ENCODE measurements at places on chromosomes 7 and 10.

DNA sequence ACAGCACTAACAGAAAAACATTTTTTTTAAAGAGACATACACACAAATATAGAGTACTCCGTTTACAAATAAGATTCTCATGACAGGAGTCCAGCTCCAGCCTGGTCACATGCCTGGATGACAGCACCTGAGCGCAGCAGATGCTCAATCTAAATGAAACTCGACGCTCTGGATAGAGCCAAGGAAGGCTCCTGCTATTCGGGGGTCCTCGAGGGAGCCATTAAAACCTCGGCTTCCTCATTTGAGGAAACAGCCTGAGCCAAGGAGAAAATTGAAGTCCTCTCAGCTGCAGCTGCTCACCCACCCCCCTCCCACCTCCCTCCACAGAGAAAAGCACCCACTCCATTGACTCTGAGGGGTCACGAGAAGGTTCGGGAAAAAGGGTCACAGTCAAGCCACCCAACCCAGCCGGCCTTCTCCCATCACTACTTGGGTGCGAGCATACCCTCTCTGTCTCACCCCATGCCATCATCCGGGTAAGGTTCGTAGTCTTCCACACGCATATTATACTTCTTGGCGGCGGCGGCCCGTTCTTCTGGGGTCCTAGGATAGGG, 673 bp downstream of the NDUFB8 start:
- DNase-seq: peak; percentile 38

GRCh38 chr10:10209167-10209566, 808.5 kb upstream of the CELF2 start:
- DNase-seq: no peak

DNA sequence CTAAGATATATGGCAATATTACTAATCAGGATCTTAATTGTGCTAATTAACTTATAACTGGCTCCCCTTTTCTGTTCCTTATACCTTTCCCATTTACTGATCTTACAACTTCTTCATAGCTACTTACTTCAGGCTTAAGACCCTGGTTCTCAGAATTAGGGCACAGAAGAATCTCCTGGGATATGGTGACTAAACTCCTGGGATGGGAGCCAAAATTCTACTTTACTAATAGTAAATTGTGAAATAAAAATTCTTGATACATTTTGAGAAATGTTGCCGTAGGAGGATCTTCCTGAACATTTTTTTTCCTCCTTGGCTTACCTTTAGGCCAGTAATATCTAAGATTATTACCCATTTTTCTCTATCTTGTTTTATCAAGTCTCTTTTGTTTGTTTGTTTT, 309.5 kb downstream of the ATRNL1 start:
- DNase-seq: no peak

- no peak for DNase-seq
These were observed 19.2 kb downstream of the GAD2 start for GRCh38 chr10:26235761-26236160.

GRCh38 chr7:67593794-67594193, 597.2 kb downstream of the TYW1 start:
- DNase-seq: no peak

DNA sequence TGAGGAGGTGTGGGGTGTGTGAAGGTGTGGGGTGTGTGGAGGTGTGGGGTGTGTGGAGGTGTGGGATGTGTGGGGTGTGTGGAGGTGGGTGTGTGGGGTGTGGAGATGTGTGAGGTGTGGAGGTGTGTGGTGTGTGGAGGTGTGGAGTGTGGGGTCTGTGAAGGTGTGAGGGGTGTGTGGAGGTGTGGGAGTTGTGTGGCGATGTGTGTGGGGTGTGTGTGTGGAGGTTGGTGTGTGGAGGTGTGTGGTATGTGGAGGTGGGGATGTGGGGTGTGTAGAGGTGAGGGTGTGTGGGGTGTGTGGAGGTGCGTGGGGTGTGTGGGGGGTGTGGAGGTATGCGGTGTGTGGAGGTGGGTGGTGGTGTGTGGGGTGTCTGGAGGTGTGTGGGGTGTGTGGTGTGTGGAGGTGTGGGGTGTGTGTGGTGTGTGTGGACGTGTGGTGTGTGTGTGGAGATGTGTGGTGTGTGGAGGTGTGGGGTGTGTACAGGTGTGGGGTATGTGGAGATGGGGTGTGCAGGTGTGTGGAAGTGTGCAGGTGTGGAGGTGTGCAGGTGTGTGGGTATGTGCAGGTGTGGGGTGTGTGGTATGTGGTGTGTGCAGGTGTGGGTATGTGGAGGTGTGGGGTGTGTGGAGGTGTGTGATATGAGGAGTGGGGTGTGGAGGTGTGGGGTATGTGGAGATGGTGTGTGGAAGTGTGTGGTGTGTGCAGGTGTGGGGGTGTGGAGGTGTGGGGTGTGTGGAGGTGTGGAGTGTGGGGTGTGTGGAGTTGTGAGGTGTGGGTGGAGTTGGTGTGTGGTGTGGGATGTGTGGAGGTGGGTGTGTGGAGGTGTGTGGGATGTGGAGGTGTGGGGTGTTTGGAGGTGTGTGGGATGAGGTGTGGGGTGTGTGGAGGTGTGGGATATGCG, 34.5 kb downstream of the SPDYE17 start:
- no peak for DNase-seq

DNA sequence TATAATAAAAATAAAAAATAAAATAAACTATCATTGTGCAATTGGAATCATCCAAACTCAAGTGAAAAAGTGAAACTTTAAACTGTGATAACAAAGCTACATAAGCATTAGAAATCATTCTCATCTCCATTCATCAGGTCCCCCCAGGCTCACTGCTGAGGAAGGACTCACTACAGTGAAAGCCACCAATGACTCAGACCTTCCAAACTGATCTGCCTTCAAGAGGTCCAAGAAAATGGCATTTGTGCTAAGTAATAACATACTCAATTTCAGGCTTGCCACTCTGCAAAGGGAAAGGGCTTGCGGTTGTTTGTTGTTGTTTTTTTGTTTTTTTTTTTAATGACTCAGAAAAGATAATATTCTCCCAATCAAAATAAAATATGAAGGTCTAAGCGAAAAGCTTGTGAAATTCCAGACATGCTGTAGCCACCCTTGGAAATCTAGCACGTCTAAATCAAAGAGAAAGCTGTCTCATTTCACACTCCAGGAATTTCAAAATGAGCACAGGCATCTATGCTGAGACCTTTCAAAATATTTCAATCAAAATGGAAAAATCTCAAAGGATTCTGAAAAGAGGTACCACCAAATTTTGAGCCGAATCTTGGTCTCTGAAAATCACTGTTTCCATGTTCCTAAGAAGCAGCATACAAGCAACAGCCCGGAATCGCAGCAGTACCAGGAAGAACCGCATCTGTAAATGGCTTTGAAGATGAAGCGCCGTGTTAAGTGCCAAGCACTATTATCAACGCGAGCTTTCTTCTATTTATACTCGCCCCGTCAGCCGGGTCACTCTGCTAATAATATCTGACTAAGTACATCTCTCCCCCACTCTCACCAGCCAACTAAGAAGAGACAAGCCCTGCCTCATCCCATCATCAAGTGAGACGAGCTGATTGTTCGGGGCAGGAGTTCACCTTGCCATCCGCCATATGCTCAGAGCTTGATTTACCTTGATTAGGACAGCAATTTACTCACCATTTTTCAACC, 13.5 kb downstream of the SFMBT2 start:
- DNase-seq: no peak

DNA sequence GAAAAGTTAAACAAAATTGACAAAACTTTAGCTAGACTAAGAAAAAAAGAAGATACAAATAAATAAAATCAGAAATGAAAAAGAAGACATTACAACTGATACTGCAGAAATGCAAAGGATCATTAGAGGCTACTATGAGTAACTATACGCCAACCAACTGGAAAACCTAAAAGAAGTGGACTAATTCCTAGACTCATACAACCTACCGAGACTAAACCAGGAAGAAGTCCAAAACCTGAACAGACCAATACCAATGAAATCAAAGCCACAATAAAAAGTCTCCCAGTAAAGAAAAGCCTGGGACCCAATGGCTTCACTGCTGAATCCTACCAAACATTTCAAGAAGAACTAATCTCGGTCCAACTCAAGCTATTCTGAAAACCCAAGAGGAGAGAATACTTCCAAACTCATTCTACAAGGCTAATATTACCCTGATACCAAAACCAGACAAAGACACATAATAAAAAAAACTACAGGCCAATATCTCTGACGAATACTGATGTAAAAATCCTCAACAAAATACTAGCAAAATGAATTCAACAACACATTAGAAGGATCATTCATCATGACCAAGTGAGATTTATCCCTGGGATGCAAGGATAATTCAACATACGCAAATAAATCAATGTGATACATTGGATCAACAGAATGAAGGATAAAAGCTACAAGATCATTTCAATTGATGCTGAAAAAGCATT, 20.3 kb downstream of the ELAPOR2 start:
- DNase-seq: no peak

DNA sequence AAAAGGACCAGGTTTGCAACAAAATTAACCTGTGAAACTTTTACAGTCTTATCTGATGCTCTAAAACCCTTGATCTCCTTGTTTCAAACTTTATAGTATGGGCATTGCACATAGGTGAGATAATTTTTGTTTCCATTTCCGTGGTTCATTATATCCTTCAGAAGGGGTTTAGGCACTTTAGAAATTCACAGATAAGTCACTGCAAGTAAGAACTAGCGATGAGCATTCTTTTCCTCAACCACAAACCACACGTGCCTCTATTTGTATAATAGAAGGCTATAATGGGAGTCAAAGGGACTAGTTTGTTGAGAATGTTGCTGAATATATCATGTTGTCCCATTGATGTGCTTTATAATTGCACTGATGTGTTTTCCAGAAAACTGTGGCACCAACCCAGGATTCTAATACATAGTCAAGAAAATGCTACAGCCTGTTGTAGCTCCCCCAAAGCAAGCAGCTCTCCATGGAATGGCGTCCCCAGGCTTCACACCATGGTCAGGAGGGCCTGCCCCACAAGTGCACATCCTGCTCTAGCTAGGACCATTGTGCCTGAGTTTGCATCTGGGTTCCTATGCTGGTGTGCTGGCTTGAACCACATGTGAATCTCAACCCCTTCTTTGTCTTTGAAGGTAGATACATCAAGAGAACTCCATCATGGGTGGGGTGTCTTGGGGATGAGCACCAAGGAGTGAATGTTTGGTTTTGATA, 14.0 kb upstream of the ATXN7L1 start:
- no peak for DNase-seq

GRCh38 chr10:6256439-6256838, 53.7 kb downstream of the PFKFB3 start:
- DNase-seq: no peak

GRCh38 chr10:100043796-100044195, 34.0 kb upstream of the DNMBP start:
- no peak for DNase-seq

DNA sequence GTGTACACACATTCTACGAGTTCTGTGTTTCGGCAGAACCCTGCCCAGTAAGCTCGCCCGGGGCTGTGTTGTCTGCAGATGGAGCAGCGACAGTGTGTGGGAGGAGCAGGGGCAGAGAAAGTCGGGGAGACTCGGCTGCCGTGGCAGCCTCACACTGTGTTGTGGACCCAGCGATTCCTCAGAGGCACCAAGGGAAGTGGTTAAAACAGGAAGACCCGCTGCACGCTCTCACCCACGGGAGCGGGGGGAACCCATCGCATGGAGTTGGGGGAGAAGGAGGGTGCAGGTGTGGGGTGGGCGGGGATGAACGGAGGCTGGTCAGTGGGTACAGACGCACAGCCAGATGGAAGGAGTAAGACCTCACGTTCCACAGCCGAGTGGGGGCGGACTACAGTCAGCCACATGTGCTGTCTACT, 250.2 kb downstream of the ELFN1 start:
- no peak for DNase-seq

GRCh38 chr10:11058965-11059364, 41.3 kb downstream of the CELF2 start:
- DNase-seq: no peak

All from NCI-H1436 (cell line).